GM10248 (cell line): ENCODE measurements at places on chromosomes 3 and 15.

GRCh38 chr3:32511005-32511404, 8.4 kb upstream of the CMTM6 start:
- no peak for DNase-seq

GRCh38 chr15:39573844-39574243, 7.0 kb upstream of the THBS1 start:
- DNase-seq = no peak

GRCh38 chr3:117618462-117618861, 908.9 kb downstream of the TUSC7 start:
- DNase-seq = no peak

DNA sequence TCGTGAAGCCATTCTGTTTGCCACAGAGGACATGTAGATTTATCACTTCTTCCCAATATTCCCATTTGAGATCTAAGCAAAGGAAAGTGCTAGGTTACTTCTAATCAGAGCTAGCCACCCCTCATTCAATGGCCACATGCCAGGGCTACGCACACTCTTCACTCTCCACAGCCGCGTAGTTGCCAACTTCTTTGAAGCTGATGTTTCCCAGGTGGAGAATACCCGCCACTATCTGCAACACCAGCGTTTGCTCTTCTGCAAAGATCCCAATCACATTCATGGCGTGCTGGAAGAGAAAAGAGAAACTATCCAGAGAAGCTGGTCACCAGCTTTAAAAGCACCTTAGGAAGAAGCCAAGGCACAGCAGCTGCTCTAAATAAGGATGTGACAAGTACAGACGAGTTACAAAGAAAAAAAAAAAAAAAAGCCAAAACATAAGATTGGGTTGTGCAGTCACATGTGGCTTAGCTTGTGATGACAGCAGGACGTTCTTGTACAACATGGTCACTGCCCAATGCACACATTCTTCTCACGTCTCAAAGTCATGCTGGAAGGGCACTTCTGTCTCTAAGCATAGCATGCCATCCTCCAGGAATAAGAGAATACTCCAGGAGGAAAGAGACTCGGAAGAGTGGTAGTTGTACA, 16.4 kb downstream of the LDHAL6B start:
- no peak for DNase-seq

- DNase-seq = no peak
Observed at GRCh38 chr3:179452176-179452564, 900 bp upstream of the GNB4 start.

DNA sequence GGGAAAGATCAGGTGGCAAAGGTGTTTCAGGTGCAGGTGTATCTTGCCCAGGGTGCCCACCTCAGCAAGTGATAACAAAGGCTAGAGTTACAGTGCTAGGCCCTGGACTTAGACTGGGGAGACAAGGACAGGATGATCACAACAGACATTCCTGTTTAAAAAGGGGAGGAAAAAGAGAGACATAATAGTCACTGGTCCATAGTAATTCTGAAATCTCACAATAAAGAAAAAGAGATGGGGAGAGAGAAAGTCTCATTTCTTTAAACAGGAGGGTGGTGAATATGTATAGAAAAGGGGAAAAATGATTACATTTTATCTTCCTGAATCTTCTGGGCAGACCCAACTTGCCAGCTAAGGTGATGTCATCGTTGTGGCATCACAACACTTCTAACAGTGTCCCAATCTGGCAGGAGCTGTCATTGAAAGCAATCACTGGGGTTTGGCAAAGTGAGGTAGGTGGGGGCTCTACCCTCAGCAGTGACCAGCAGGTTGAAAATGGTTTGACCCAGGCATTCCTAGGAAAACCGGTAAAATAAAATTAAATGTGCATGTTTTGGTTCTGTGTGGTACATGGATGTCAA, 99.5 kb downstream of the ZNF621 start:
- no peak for DNase-seq

DNA sequence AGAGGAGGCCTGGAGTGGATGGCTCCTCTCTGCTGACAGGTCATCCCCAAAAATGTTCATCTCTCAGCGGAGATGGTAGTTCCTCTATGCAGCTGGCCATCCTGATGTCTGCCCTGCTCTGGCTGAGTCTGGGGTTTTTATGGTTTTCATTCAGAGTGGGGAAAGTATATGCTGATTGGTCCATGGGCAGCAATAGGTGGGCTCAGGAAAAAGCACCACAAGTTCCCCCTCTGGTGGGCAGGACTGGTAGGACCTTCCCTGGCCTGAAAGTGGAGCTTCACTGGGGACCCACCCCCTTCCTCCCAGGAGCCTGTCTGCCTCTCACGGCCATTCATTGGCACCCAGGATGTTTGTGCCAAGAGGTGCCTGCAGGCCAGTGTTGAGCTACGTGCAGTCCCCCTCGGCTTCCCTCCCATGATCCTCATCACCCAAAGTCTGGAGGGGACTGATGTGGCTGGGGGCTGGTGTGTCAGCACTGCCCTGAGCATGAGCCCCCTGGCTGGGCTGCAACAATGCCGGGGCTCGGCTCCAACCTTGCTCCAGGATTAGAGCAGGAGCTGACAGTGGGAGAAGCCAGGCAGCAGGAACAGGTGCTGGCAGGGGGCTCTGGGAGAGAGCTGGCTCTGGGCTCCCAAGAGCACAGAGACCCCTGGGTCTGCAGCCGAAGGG, 13.1 kb upstream of the BLOC1S6 start:
- no peak for DNase-seq

GRCh38 chr15:75022783-75023180, 608 bp upstream of the PPCDC start:
- no peak for DNase-seq

GRCh38 chr3:154758109-154758868, 321.8 kb upstream of the MME start:
- DNase-seq = no peak

DNA sequence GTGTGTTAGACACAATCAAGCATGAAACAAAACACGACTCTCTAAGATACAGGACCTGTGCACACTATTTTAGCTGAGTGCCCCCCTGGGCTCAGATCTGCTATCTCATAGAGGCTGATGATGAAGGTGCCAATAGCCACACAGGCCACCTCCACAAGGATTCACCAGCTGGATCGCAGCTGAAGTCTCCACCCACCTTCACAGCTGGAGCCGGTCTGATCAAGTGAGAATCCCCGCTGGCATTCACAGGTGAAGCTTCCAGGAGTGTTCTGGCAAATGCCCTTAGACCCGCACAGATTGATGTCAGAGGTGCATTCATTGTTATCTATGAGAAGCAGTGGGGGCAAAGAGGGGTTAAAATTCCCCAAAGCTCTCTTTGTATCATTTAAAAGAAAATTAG, 90.1 kb downstream of the DUT start:
- no peak for DNase-seq

- DNase-seq = no peak
Observed at GRCh38 chr3:150221904-150222523, 186.1 kb upstream of the TSC22D2 start.

DNA sequence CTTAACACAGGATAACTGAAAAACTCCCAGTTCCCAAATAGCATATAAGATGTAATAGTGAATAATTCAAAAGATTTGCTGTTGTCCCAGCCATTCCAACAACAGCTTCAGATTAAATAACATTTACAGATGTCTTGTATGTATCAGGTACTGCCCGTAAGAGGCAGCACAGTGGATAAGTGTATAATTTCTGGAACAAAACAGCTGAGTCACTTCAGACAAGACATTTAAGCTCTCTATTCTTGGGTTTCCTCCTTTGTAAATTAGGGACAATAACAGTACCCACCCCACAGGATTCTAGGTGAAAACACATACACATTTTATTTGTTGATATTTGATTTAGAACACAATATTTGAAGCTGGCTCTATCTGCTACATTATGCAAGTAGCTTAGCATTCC, 2.6 kb upstream of the WWTR1 start:
- no peak for DNase-seq

- no peak for DNase-seq
Observed at GRCh38 chr3:152385761-152386160, 117.0 kb downstream of the MBNL1 start.

GRCh38 chr3:182104881-182105280, 393.2 kb downstream of the SOX2 start:
- no peak for DNase-seq

DNA sequence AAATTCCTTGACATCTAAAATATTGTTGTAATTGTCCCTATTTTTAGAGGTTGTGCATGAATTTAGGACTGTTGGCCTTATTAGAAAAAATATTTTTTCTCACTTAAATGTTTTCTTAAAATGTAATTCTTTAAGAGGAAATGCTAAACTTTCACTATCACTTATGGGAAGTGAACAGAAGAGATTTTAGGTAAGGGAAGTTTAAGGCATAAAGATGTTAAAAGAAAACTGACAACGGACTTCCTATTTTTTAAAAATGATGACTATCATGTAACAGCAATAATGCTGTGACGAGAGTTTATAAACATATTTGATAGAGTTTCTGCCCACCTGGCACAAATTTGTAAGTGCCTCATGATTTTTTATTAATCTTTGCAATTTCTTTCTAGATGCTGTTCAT, 3.1 kb downstream of the C3orf38 start:
- no peak for DNase-seq

DNA sequence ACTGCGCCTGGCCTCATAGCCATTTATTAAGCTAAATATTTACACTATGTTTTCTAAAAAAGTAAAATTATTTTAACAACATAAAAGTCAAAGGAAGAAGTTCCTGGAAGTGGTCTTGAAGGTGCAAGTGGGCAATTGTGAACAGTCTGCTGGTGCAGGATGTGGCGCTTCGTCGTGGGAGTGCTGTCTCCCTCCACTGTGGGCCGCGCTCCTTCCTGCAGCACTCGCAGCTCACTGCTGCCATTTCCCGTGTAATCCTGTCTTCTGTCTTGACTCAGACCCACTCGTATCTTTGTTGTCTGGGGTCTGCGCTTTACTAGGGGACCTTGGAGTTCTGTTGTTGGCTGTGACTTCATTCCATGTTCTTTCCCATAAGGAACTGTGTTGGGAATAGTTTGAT, 56.3 kb downstream of the APBA2 start:
- DNase-seq = no peak

DNA sequence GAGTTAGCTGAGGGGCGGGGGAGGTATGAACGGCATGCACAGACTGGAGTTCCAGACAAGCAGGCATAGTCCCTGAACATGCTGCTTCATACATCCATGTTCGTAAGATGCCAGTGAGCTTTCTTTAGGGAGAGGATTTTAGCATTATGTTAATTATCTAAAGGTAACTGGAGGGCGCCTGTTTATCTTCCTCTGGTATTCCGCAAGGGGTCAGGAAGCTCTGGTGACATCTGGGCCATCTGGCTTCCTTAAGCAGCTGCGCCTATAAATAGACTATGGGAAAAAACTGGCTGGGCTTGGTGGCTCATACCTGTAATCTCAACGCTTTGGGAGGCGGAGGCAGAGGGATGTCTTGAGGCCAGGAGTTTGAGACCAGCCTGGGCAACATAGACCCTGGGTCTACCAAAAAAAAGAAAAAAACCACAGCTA, 1.5 kb upstream of the FBXO22 start:
- DNase-seq = no peak

DNA sequence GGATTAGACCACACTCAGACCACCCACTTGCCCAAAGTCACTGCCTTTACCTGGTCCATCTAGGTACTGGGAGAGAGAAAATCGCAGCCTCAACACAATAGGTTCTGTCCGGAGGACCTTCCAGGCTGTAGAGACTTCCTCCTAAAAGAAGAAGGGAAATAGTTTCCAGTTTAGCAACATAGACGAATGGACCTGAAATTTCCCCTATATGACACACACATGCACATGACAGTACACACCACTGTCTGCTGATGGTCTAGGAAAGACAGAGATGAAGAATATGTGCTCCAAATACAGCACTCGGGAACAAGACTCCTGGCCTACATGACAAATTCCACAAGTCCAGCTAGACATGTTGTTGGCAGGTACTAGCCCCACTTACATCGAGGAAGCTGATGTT, 7.3 kb downstream of the PARP6 start:
- no peak for DNase-seq

- no peak for DNase-seq
Observed at GRCh38 chr3:106025151-106025722, 156.4 kb upstream of the CBLB start.

GRCh38 chr15:44801364-44801763, 65.0 kb downstream of the TRIM69 start:
- no peak for DNase-seq

DNA sequence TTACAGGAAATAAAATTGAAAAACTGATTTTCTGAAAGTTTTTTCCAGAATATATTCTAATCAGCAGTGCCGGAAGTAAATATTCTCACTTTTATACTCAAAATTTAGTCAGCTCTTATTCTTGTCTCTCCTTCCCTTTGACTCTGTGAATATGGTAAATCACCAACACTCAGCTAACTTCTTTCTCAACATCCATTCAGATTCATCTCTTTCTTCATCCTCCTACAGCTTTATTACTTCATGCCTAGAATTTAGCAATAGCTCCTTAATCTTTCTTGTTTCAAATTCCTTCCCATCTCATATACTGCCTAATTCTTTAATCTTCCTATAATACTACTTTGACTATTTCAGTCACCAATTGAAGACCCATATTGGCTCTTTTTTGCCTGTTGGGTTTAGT, 67.9 kb downstream of the FGF7 start:
- no peak for DNase-seq

DNA sequence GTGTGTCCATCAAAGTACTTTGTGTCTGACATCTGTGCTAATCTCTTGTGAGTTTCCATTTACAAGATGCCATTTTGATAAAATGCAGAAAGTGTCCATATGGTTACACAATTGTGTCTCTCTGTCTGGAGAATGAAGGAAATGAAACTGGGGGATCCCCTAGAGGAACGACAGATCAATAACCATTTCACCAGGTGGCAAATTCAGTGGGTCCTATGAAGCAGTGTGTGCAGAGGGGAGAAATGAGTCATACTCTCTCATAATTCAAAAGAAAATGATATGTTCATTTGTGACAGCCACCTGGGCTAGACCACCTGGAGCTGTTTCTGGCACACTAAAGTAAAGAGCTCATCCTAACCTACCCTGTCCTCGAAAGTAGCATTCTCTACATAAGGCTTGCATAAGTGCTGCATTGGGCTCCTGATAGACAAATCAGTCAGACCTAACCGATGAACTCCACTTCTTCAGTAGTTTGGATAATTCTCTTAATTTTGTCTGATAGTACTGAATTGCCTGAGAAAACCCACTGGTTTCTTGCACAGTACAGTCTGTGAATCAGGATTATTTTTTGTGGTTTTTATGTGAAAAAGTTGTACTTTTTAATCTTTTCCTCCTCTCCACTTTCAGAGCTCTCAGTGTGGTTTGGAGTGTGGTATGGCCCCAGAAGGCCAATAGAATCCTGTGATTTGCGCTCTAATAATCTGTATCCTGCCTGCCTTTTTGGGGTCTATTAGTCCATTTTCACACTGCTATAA, 10.3 kb upstream of the CD47 start:
- DNase-seq = peak; percentile 68

- DNase-seq = peak; percentile 43
Observed at GRCh38 chr15:82805994-82806406, at the start of gene FSD2. Gene FSD2 (minus strand): TSS chr15:82806069. CDS start chr15:82787390, 18,679 bp downstream.

- DNase-seq = peak; percentile 66
Observed at GRCh38 chr3:10248984-10249748, 907 bp downstream of the TATDN2 start.
